ENCODE measurements at places on chromosomes 1 and 21.

- DNase-seq = no peak
These were observed 29.9 kb downstream of the AHCTF1 start for GRCh38 chr1:246901874-246902273.

DNA sequence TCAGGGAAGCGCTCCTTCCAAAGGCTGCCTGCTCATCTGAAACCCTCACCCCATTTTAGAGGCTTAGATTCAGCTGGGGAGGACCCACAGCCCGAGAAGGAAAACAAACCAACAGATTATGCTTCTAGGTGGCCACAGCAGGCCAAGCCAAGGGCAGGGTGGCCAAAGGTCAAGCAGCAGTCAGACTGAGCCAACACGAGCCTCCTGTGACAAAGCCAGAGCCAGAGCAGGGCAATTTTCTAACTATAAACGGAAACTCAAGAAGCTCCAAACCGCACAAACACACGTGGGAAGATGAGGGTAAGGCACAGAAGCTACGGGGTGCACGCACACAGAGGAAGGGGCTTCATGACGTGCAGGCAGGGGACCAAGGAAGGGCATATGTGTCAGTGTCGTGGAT is 64.1 kb downstream of the PLEKHA6 start:
- DNase-seq = peak; percentile 45

DNA sequence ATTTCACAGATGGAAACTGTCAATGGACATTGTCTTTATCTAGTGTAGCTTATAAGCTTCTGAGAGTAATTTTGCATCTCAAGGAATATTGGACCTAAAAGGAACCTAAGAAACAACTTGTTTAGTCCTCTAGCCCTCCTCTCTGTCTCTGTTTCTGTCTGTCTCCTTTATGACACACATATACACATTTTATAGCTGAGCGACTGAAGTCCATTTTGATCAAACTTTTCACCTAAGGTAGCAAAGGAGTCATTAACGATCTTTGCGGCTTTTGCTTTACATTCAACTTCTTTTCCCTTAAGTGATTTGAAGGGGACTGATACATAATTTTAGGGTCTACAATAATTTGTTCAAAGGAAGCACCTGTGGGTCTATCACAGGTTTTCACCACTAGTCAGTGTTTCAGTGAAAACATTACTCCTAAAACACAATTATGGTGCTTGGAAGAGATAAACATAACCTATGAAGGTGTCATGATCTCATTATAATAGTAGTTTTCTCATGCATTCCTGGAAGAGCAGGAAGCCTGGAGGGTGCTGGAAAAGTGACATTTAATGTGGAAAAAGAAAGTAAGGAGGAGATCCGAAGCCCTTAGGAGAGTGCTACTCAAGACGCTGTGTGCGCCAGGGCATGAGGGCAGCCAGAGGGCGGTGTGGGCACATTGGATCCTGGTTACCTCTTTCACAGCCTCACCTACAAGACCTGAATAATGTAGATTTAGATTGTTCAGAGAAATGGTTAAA is 248.6 kb downstream of the DNM3 start:
- DNase-seq = peak; percentile 74

DNA sequence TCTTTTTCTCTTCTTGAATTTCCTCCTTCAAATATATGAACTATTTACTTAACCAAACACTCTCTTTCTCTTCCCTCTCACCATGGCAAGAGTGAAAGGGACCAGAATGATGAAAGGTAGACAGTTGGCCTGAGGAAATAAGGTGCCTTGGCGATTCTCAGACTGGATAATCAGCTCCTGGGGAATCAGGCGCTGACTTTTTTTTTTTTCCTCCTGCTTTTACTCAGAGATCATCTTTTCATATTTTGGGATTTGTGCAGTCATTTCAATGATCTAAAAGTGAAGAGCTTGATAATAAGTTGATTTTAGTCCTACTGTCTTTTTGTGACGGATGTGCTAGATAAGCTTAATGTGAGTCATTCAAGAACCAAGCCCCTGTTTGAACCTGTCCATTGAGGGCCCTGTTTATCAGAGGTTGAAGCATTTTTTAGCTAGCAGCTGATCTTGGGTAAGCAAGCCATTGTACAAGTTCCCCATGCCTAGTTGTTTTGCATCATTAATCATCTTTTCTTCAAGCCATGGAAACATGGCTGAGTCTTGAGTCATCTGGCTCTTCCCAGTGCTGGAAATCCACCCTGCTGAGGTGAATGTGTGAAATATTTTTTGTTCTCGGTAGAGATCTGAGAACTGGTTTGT is 40.8 kb downstream of the ITSN1 start:
- peak; percentile 87 for DNase-seq

GRCh38 chr1:37905727-37906126 is 41.1 kb downstream of the INPP5B start:
- DNase-seq = no peak

DNA sequence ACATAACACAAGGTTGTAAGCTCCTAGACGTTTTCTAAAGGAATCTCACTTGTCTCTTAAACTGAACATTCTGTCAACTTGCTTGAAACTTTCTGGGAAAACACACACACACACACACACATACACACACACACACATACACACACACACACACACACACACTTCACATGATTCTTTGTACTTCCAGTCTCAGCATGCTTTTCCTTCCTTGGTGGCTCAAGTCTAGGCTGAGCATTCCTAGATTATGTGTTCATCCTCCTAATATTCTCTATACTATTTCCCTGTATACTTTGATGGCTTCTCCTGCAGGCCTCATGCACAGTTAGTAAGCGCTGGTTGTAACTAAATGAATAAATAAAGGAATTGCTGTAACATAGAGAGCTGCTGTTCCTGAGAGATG is 372.1 kb downstream of the PTPRC start:
- peak; percentile 21 for DNase-seq

- peak; percentile 42 for DNase-seq
These were observed 174.7 kb upstream of the PKN2 start for GRCh38 chr1:88509379-88509778.

- no peak for DNase-seq
These were observed 1.9 kb downstream of the LY9 start for GRCh38 chr1:160797861-160798273.

DNA sequence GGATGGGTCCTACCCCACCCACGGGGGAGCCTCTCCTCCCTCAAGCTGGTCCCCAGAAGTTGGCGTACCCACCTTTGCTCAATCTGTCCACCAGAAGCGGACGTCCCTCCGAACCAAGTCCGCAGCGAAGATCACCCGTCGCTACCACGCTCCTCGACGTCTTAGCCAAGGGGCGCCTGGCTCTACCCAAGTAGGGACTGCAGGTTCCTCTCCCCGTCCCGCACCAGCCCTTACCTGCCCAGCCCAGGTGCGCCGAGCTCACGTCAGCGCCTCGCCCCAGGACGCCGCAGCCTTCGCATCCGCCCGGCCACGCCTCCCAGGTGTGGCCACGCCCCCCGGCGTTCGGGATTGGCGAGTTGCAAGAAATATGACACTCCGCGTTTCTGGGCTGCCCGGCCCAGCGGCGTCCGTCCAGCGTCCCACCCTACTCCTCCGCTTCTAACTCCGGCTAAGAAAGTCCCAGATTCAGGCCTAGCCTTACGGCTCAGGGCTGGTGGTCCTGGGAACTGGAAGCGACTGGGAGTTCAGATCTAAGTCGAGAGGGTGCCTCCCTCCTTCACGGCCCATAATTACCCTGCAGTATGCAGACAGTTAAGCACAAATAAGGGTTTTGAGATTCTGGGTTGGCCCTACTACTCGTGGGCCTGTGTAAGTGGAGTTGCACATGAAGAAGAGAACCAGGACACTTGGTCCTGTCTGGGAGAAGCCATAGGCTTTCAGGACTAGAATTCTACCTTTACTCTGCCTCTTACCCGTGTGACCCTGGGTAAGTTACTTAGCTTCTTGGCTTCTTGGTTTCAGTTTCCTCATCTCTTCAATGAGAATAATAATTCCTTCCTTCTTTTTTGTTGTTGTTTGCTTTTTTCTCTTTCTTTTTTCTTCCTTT is at the start of gene IRF6:
Gene IRF6 (minus strand): TSS at position 268 of the 886 bp plus-strand sequence. CDS start 4,729 bp downstream, outside the sequence.
- DNase-seq = peak; percentile 78

- DNase-seq = no peak
These were observed 6.0 kb downstream of the FNBP1L start for GRCh38 chr1:93453911-93454310.

DNA sequence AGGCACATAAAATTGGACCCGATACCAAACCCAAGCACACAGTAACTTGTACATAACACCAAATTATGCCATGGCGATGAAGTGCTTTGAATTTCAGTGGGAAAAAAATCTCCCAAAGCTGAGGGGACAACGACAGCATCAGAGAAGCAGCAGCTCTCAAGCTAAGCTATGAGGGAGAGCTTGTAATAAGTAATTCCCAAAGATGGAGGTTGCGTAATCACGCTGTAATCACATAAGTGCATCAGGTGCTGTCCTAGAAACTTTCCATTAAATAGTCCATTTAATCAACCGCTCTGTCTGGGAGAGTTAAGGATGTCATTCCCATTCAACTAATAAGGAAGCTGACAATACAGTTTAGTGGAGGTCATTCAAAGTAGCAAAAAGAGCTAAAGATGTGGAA is 37.6 kb upstream of the KRTAP19-8 start:
- no peak for DNase-seq
